Adipose tissue (tissue), 3 donors: ENCODE measurements at places on chromosomes 16 and 17. TPM values are rescaled to one million over a fixed set of nuclear protein-coding genes. Genes with fewer than 3 reads are reported as not detected.

Gene WSCD1
- polyA plus RNA-seq, result 1.9 TPM

Gene ZDHHC1
- polyA plus RNA-seq, result 8.9 TPM

Gene ITGAX
- 22.4 TPM for polyA plus RNA-seq

Gene SLC9A5
- 0.82 TPM for polyA plus RNA-seq

Gene WDR90
- 12.1 TPM for polyA plus RNA-seq

Gene PRAC1
- polyA plus RNA-seq, result not detected

Gene GPR179
- 0.02 TPM for polyA plus RNA-seq

Gene PLD6
- 6.8 TPM for polyA plus RNA-seq

Gene CHST5
- not detected for polyA plus RNA-seq

Gene SEPTIN1
- polyA plus RNA-seq, result 3.6 TPM
